Activated CD4-positive, alpha-beta memory T cell treated with anti-CD3 and anti-CD28 coated beads for 36 hours (primary cell): ENCODE measurements at places on chromosomes 3 and 15.

GRCh38 chr15:82810890-82811426 is 1.5 kb downstream of the WHAMM start:
- DNase-seq: peak; percentile 70

DNA sequence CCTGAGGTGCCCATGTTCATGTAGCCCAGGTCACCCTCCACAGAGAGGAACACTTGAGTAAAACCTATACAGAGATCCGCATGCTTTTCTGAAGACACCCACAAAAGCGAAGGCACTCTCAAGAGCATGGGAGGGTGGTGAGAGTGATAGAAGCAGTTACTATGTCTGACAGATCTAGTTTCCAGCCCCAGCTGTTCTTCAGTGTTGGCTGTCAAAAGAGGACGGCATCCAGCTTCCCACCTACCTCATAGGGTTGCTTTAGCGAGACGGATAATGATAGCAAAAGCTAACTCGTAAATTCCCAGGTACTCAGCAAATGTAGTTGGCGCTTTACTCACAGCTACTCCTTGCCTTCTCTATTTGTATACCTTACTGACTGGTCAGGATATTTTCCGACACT is 3.0 kb upstream of the MEX3B start:
- DNase-seq: no peak

GRCh38 chr3:125478326-125478725 is 41.7 kb downstream of the SNX4 start:
- DNase-seq: no peak

DNA sequence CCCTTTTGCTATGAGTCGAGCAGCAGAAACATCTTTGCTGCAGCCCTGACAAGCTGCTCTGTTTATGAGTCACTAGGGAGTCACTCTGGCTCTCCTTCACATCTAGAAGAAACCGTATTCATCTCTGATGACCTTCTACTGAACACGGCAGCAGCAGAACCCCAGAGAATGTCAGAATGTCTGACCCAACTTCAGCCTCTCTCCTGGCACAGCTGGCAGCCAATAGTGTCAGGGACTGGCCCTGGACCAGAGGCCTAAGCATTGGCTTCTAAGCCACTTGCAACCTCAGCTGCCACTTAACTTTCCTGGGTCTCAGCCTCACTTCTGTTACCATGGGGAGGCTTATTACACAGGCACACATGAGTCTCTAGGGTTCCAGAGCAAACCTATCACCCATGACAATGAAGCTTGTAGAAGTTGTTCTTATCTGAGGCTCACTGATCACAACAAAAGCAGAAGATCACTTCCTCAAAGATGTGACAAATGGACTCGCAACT is 184.1 kb upstream of the TLE3 start:
- DNase-seq: peak; percentile 50

DNA sequence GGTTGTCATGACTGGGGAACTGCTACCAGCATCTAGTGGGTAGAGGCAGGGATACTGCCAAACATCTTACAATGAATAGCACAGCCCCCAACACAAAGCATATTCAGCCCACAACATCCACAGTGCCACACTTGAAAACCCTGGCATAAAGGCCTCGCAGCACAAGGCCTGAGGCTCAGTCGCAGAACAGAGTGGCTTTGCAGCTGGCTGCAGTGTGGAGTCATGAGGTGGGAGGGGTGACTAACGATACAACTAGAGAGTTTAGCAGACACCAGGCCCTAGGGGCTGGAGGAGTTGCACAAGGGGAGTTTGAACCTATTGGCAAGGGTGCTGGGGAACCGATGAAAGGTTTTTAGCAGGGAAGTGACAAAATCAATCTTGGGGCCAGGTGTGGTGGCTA is 32.1 kb downstream of the GRK7 start:
- peak; percentile 39 for DNase-seq

DNA sequence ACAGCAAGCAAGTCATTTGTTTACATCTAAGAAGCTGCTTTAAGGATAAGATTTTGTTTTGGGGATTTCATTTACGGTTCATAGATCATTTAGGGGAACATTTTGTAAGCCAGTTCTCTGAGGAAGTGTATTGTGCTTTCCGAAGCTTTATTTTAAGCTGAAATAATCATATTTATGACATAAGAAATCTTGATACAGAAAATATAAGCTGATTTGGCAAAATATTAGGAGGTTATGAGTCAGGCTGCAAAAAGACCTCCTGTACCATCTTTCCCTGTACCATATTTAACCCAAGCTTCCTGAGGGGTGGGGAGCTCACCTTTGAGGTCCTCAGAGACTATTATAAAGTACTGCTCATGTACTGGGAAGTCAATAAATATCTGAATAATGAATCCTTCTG is 8.1 kb upstream of the EIF4E3 start:
- DNase-seq: no peak

GRCh38 chr3:176403531-176403930 is 793.8 kb downstream of the TBL1XR1 start:
- no peak for DNase-seq

GRCh38 chr3:16728770-16729745 is 123.8 kb upstream of the DAZL start:
- no peak for DNase-seq

GRCh38 chr3:34483311-34483887 is 685.0 kb downstream of the PDCD6IP start:
- DNase-seq: no peak

- DNase-seq: peak; percentile 87
Measured at GRCh38 chr3:45978006-45978761, 17.4 kb downstream of the FYCO1 start.

DNA sequence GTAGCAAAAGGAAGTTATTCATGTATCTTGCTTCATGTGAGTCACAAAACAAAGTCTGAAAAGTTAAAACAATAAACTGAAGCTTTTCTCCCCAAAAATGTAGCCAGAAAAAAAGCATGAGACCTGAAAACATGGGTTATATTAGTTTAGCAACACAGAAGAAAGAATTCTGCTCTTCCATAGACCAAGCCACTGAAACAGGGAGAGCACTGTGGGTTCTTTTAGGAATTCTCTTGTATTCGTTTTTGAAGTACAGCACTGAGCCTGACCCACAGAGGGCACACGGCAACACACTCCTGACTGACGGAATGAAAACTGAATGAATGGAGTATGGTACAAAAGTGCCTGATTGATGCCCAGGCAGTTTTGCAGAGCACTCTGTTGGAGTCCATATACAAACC is 66.6 kb downstream of the TM4SF4 start:
- DNase-seq: no peak

GRCh38 chr3:117695871-117696645 is 986.5 kb downstream of the TUSC7 start:
- DNase-seq: no peak

- no peak for DNase-seq
Measured at GRCh38 chr3:112327371-112327951, 5.5 kb upstream of the CD200 start.

GRCh38 chr15:55241891-55242290 is 45.1 kb upstream of the RSL24D1 start:
- DNase-seq: no peak

GRCh38 chr15:40360015-40360414 is 2.0 kb downstream of the DISP2 start:
- DNase-seq: no peak

DNA sequence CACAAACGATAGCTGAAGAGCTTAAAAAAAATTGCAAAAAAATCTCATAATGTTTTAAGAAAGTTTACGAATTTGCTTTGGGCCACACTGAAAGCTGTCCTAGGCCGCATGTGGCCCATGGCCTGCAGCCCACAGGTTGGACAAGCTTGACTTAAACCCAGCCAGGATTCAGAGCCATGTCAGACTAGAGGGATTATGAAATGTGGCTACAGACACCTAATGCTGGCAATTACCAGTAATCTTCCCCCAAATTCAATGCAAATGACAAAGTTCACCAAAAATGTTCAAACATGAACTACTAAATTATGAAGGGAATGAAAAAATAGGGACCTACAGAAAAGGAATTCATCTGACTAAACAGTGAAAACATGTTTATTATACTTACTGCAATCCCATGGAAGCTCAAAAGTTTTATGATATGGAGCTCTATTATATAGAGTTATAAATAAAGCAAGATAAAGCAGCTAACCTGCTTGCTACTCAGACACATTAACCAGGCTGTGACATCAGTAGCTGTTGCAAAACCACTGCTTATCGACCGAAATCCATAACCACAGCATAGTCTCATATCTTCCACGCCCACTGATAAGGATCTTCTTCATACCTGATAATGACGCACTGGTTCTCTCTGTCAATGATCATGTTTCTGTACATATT is 49.2 kb downstream of the LDHAL6B start:
- DNase-seq: peak; percentile 37

GRCh38 chr3:41601404-41601987 is 360.4 kb downstream of the ULK4 start:
- DNase-seq: no peak

GRCh38 chr15:62135532-62136134 is 29.5 kb downstream of the C2CD4B start:
- DNase-seq: no peak

- DNase-seq: no peak
Measured at GRCh38 chr15:70199124-70199482, 101.4 kb upstream of the TLE3 start.

- no peak for DNase-seq
Measured at GRCh38 chr3:29332195-29332637, 51.3 kb downstream of the RBMS3 start.

DNA sequence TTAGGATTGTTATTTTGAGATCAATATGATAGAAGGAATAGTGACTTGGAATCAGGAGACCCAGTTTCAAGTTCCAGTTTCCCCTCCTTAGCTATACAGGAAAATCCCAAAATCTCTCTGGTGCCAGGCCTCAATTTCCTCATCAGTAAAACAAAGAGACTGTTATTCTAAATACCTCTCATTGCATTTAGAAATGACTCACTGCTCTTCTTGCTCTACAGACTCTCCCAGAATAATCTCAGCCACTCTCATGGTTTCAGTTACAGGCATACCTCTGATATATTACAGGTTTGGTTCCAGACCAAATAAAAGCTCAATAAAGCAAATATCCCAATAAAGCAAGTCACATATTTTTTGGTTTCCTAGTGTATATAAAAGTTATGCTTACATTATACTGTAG is 28.3 kb downstream of the IMPG2 start:
- DNase-seq: no peak

DNA sequence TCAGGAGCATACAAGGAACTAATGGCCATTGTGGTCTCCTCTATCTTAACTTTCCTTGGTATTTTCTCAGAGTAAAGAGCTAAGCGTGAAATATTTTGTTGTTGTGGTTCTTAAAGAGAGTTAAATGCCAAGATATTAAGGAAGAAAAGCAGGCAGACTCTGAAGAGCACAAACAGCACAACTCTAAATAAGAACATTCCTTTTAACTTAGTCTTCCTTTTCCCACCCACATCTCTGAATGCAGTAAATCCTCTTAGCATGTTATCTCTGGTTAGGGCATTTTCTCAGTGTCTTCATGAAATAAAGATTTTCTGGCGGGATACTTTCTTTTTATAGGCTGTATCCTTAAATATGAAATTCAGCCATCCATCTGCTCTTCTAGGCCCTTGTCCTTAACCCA is 1.5 kb downstream of the GPR87 start:
- no peak for DNase-seq

DNA sequence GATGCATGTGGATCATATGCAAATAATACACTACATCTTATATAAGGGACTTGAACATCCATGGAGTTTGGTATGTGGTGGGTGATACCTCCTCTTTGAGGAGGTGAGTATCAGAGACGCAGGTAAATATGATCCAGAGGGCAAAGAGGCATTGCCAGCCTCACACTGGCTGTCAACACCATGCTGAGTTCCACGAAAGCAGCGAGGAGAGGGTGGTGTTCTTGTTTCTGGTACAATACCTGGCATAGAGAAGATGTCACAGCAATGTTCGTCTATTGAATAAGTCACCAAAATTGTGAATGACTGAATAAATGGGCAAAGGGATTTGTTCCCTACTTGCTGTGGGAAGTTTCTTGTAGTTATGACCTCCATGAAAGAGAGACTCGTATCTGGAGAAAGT is 182.2 kb downstream of the SNRPN start:
- no peak for DNase-seq

GRCh38 chr3:117399311-117400078 is 689.9 kb downstream of the TUSC7 start:
- no peak for DNase-seq

DNA sequence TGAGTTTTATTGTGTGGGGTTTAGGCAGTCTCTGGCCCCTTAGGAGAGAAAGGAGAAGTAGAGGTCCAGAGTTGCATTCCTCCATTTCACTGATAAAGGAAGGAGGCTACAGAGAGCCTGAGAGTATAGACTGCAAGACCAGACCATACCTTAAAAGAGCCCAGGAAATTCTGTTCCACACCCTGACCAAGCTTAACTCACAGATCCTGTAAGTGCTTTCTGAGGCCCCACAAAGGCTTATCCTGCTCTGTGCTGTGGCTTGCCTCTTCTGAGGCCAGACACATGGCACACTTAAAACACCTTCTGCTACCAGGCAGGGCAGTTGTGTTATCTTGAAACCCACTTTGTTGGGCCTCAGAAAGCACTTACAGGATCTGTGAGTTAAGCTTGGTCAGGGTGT is 39.2 kb upstream of the LEKR1 start:
- peak; percentile 24 for DNase-seq

DNA sequence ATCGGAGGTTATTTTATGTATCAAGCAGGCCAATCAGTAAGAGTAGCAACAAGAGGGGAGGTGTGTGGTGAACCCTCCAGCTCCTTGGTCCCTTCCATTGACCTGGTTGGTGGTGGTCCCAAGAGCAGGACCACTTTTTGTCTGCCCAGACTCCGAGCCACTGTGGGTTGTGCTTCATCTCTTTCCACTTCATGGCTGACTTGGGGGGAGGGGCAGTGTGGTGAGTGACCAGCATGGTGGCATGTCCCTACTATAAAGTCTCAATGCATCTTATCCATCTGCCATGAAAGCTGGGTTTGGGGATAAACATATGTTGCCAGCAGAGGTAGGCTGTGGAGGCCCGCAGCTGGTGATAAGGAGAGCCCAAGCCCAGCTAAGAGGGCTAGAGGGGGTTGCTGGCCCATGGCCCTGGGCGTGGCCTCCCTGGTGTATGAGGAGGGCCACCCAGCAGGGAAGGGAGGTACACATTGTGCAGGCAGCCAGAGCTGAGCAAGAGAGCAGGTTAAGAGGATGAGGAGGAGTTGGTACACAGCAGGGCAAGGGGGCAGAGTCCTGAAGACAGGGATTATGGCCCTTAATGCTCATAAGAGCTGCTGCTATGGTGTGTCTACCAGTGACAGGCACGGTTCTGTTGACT is 7.0 kb downstream of the AEN start:
- DNase-seq: no peak

GRCh38 chr3:108437439-108437838 is 73.0 kb downstream of the MYH15 start:
- no peak for DNase-seq

DNA sequence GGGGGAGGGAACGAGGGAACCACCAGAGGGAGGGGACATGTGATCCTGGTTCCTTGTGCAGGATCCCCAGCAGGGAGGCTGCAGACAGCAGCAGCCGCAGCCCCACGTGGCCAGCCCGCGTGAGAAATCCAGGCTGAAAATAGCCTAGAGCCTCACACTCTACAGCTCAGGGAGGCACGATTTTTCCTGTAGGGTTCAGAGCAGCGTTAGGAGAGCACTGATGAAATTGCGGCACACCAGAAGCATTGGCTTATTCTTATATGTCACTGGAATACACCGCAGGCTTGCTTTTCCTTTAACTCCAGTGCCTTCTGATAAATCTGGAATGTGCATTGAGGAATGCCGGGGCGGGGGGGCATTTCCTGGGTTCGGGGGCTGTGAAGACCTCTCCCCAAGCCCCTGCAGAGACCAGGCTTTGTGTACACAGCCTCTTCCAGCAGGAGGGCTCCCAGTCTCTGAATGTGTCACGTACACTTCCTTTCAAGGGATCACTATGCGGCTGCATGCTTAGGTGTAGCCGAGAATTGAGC is 193.0 kb downstream of the ATP10A start:
- no peak for DNase-seq

- no peak for DNase-seq
Measured at GRCh38 chr3:187212705-187213104, 15.4 kb downstream of the RTP1 start.
